NCI-H510A (cell line): ENCODE measurements at places on chromosomes 5 and 9.

DNA sequence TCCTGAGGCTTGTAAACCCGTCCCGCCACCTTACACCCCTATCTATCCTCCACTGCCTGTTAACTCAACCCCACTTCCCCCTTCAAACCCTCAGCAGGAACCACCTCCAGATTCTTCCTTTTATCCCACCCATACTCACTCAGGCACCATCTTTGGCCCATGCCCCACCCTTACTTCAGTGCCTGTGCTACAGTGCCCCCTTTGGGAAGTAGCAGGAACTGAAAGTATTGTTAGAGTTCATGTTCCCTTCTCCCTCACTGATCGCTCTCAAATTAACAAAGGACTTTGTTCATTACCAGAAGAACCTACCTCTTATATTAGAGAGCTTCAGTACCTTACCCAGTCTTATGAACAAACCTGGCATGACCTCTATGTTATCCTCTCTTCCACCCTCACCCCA, 92.2 kb upstream of the MOCS2 start:
- DNase-seq: no peak

DNA sequence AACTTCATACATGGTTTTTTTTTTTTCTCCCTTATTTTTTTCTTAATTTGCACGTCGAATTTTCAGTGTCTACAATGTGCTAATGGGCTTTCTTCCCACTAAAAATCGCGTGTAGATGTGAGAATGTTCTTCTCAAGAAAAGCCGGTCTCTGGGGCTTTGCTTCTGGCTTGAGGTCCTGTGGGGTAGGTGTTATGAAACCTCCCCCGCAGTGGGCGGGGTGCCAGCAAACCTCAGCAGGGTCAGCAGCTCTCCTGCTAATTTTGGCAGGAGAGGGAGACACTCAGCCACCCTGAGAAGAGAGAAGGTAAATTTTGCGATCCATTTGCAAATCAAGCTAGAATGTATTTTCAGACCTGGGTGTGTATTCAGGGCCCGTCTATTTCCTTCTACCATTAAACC, 59.9 kb downstream of the NPR3 start:
- DNase-seq: no peak

DNA sequence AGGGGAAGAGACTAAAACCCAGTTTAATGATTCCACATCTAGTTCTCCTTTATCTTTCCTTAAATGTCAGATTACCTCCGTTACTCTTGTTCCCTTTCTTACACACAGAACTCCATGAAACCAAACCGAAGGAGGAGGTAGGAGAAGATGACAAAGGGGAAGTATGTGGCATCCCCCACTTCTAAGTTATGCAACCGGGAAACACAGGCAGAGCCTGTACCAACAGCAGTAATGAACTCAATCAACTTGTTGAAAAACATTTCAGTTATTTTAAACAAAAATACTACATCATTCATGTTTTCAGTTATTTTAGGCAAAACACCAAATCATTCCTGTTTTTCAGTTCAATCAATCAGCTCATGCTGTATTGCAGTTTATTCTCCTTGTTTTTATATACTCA, 101.8 kb downstream of the PCSK1 start:
- no peak for DNase-seq

DNA sequence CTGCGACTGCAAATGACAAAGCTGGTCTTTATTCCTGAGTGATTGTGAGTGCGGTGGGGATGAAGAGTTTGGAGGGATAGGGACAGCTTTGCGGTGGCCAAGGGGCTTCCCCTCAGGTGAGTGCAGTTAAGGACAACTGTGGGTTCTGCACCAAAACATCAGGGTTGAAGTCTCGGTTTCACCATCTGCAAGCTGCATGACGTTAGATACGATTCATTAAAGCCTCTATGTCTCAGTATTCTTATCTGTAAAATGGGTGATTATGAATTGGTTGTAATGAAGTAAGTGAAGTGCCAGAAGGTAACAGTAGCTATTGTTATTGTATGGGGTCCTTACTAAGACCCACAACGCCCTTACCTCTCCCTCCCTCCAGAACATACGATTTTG, 226.8 kb upstream of the DAPK1 start:
- DNase-seq: no peak

DNA sequence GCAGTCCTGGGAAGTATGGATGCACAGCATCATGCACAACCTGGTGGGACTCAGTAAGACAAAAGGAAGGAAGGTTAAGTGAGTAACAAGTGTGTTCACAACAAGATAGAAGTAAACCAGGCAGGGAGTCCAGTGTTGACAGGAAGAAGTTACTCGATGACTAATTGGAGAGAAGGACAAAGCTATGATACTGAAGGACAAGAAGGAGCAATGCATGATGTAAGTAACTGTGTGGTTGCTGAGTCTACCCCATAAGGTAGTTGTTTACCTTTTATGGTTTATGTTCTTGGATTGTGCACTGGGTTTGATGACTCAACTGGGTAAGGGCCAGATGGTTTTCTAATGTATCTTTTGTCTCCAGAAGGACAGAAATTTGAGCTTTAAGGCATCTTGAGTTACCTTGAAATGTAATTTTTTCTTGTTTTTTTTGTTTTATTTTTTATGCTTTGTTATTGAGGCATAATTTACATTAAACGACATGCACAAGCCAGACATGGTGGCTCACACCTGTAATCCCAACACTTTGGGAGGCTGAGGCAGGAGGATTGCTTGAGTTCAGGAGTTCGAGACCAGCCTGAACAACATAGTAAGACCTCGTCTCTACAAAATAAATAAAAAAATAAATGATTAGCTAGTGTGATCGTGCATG, 89.2 kb upstream of the CAST start:
- no peak for DNase-seq
